Right ventricle myocardium superior (tissue), 1 donor: ENCODE measurements at places on chromosomes 3 and 15.

DNA sequence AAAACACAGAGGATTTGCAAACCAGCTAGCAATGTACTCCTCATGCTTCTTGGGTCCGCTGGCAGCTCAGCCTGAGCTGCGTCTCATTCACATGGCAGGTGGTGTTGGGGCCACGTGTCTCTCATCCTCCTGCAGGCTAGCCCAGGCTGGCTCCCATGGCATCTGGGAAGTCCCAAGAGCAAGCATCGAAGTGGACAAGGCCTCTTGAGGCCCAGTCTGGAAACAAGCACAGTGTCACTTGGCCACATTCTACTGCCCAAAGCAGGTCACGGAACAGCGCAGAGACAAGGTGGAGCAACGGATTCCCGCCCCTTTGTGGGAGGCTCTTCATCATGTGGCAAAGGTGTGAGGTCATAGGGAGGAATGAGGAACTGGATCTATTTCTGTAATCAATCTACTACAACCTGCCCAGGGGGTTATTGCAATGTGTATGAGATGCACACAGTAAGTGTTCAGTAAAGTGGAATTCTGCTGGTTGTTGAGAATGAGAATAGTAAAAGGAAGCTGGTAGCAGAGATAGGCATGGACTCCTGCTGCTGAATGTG lies 128.3 kb downstream of the TPRA1 start:
- DNase-seq, result no peak

GRCh38 chr15:73909651-73910050 lies 16.6 kb upstream of the LOXL1 start:
- no peak for DNase-seq

GRCh38 chr15:44532689-44533088 lies 4.3 kb upstream of the EIF3J start:
- no peak for DNase-seq

- DNase-seq, result no peak
These were observed 97.7 kb downstream of the RPL39L start for GRCh38 chr3:187041362-187042307.

GRCh38 chr3:194584866-194585265 lies 48.4 kb downstream of the TMEM44 start:
- DNase-seq, result peak; percentile 50

- no peak for DNase-seq
These were observed 45.1 kb downstream of the MFSD1 start for GRCh38 chr3:158846803-158847451.

- DNase-seq, result peak; percentile 64
These were observed 461.7 kb upstream of the PROK2 start for GRCh38 chr3:72246685-72247084.

- no peak for DNase-seq
These were observed 157.6 kb downstream of the OR4M2 start for GRCh38 chr15:22237891-22238275.

- no peak for DNase-seq
These were observed 333.4 kb downstream of the SLC9A9 start for GRCh38 chr3:143514874-143515273.

GRCh38 chr3:51684971-51685751 lies 14.1 kb downstream of the TEX264 start:
- no peak for DNase-seq

- DNase-seq, result no peak
These were observed 287.8 kb downstream of the CHL1 start for GRCh38 chr3:484341-484740.

DNA sequence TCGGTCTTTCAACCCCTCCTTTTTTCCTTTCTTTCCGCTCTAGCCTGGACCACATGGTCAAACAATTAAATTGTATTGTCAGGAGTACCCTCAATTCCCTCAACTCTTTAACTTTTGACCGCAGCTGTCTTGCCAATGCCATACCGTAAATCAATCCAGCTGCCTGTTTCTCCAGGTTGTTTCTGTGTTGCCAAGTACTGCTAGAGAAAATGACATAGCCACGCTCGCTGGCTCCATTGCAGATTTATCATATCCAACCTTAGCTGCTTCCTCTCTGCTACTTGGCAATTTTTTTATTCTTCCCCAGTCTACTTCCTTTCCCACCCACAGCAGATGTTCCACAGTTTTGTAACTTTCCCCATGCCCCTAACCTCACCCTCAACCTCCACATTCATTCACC lies 60.0 kb downstream of the ZNF385D start:
- DNase-seq, result no peak

DNA sequence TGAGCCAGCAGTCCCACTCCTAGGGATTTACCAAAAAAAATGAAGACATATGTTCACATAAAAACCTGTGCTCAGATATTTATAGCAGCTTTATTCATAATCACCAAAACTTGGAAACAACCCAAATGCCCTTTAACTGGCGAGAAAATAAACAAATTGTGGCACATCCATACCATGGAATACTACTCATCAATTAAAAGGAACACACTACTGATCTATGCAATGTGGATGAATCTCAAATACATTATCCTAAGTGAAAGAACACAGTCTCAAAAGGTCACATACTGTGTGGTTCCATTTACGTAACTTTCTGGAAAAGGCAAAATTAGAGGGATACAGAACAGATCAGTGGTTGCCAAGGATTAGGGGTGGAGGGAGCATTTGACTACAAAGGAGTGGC lies 394.5 kb downstream of the SHQ1 start:
- DNase-seq, result no peak

DNA sequence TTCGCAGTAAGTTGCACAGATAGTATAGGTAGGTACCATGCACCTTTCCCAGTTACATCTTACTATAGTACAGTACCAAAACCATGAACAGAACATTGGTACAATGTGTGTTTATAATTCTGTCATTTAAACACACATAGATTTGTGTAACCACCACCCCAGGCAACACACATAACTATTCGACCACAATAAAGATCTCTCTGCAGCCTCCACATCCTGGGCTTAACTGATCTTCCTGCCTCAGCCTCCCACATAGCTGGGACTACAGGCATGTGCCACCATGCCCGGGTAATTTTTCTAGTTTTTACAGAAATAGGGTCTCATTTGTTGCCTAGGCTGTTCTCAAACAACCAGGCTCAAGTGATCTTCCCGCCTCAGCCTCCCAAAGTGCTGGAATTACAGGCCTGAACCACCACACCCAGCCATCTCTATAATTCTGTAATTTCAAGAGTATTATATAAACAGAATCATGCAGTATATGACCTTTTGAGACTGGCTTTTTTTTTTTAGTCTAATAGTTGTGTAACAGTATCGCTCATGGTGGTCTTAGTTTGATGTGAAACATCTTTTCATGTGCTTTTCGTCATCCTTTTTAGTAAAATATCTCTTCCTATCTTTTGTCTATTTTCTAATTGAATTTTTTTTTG lies 13.3 kb upstream of the TMF1 start:
- no peak for DNase-seq

DNA sequence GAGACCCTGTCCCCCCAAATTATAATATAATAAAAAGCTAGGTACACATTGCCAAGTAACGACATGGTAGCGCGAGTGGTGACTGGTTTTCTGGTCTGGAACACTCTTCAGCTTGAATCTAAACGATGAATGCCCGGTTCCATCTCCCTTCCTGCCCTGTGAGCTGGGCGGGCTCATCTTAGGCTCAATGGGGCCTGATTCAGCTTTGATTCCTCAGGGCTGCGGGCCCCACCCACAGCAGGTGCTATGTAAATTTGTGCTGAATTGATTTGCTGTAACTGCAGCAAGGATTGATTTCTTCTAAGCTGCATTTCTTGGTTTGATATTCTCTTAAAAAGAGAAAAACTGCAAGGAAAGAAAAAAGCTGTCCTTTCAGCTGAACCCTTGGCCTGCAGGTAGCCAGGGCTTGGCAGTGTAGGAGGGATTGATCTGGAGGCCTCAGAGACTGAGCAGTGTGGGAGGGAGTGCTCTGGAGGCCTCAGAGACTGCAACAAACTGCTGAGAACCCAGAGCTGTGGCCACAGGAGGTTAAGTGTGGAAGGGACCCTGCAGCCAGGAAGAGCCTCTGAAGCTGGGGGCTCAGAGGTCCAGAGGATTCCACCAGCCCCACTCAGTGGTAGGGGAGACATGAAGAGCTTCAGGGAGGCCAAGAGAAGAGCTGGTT lies 231.6 kb downstream of the XXYLT1 start:
- no peak for DNase-seq

DNA sequence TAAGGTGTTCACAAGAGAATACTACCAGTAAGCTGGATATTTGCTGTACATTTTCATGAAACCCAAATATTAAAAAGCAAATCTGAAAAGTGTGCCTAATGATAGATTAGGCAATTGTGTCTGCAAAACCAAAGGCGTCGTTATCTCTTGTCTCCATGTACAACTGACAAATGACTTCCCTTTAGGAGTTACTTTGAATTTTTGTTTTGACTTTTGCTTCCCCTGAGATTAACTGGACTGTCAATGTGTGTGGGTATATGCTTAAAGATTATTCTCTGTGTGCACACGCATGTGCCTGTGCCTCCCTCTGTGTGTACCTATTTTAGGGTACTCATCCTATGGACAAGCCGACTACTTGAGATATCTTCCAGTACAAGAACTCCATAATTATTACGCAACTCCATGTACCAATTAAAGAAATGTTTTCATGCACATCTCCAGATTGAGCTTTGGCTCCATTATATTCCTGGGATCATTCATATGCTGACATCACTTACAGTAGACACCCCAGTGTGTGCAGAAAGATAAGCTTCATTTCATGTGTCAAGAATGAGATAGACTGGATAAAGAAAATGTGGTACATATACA lies 431.2 kb upstream of the ADAMTS9 start:
- no peak for DNase-seq

DNA sequence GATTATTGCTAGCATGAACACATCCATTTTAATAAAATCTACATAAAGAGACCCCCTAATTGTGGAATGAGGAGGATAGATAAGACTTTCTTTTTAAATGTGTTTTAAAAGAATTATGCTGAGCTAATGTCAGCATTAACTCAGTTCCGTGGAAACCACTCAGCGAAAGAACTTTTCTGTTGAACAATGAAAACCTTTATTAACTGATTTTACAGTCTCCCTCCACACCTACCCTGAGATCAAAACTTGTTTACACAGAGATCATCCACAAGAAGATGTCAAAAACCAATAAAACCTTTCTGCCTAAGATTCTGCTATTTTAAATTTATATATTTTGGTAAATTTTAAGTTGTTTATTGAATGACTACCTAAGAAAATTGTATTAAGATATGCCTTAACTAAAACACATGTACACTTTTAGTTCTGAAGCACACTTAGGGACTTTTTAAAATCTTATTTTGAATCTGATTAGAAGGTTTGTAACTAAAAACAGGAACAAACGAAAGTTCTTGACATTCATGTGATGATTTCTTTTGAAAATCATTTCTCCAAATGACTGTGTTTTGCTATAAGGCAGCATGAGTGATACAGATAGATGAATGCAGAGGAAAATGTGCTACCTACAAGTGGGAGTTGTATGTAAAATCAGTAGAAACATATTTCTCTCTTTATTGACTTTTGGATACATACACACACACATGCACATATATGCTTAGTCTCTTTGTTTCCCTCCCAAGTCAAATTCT lies 369.0 kb downstream of the UNC13C start:
- DNase-seq, result no peak

- no peak for DNase-seq
These were observed 284.5 kb downstream of the ZNF385D start for GRCh38 chr3:21466476-21466875.

GRCh38 chr3:10285272-10286132 lies 7.2 kb downstream of the GHRL start:
- DNase-seq, result no peak

DNA sequence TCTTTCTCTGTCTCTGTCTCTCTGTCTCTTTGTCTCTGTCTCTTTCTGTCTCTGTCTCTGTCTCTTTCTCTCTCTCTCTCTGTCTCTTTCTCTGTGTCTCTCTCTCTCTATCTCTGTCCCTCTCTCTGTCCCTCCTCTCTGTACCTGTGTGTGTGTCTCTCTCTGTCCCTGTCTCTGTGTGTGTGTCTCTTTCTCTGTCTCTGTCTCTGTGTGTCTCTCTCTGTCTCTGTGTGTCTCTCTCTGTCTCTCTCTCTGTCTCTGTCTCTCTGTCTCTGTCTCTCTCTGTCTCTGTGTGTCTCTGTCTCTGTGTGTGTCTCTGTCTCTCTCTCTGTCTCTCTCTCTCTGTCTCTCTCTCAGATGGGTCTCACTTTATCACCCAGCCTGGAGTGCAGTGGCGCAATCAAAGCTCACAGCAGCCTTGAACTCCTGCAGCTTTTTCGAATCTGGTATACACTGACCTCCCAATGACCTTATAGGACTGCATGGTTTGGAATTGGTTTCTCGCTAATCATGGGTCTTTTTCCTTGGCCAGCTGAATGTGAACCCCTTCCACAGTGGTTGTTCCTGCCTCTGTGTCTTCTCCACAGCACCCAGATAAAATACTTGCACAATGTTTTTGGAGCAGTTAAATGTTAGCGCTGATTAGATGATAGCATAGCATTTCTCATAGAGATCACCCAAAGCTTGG lies 102.6 kb upstream of the KLHL25 start:
- DNase-seq, result no peak

- peak; percentile 50 for DNase-seq
These were observed 402 bp downstream of the WWTR1 start for GRCh38 chr3:149657321-149657925.

DNA sequence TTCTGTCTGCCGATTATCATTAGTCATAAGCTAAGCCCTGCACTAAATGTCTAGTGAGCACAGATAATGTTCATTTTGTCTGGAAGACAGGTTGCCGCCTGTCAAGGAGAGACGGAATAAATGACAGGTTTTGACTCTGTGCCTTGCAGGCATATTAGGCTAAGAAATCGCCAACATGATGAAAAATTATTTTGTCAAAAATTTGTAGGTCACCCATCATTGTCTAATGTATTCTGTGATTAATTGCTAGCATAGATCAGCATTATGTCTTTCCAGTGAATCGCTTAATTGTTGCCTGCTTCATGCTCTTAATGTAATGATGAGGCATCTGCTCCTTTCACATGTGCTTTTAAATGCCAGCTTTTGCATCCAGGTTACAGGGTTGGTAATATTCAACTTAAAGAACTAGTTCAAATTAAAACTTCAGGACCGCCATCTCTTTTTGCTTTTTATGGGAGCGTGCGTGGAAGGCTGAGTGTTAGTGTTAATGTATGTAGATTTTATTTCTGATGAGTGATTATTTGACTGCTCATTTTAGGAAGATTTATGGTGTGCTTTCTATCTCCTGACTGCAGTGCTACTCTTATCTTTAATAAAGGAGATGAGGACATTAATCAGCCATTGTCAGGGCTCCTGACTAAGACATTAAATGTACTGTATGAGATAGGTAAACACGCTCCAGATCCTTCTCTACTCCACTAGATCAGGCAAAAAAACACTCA lies 120.8 kb upstream of the MEIS2 start:
- DNase-seq, result no peak

DNA sequence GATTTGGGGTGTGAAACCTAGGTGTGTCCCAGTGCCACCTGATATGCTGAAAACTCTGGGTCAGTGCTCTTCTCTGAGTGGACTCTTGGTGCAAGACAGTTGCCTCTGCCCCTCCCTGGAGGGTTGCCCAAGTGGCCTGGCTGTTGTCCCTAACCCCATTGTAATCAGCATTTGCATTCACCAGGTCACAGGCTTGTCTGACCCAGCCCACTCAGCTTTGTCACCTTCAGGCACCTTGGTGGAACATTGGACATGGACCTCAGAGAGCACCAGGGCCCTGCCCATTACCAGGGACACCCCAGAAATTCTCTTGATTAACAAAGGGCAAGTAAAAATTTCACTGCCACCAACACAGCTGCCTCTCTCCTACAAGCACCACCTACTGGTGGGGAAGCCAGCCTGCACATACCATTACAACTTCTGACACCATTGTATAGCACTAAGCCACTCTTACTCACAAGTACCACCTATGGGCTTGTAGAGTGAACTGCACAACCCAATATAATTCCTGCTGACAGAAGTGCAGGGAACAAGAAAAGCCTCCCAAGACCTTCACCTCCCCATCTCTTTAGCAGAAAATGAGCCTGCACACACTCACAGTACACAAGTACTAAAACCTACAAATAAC lies 324.6 kb downstream of the EPHA6 start:
- no peak for DNase-seq
